ENCODE measurements at places on chromosomes 2 and 18. TPM values are rescaled to one million over a fixed set of nuclear protein-coding genes. Genes with fewer than 3 reads are reported as not detected.

DNA sequence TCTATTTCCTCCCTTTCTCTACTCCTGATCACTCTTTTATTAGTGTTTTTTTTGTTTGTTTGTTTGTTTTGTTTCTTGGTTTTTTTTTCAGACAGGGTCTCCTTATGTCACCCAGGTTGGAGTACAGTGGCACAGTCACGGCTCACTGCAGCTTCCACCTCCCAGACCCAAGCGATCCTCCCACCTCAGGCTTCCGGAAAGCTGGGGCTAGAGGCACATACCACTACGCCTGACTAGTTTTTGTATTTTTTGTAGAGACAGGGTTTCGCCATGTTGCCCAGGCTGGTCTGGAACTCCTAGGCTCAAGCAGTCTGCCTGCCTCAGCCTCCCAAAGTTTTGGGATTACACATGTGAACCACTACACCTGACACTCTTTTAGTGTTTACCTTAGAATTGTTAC lies 122.3 kb downstream of the ATL2 start:
- H3K4me3 ChIP-seq, result no peak overlapping the region
- no peaks in the 10 kb centered on the region for H3K4me1 ChIP-seq
- H3K27me3 ChIP-seq, result peaks cover 18% of the 10 kb centered on the region
- no peaks in the 10 kb centered on the region for H3K36me3 ChIP-seq
- no peak for DNase-seq
- no peak overlapping the region for H3K27ac ChIP-seq

The LCT gene
- total RNA-seq, result 0.31 TPM

DNA sequence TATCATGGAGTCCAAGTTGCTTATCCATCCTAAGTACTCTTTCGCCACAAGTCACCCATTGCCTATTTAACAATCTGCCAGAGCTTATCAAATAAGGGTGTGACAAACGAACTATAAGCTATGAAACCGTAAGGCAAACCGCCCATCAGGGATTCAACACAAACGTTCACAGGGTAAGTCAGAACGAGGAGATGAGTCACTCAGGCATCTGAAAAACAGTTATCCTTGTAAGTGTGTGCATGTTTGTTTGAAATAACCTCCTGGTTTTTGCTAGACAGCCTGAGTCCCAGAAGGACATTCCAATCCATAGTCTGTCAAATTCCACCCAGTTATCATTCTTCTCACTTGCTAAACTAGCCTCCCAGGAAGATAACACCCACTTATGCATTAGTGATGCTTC lies 299.1 kb downstream of the PAX3 start:
- H3K27ac ChIP-seq, result no peak overlapping the region
- no peaks in the 10 kb centered on the region for H3K36me3 ChIP-seq
- DNase-seq, result no peak
- no peaks in the 10 kb centered on the region for H3K4me1 ChIP-seq
- no peak overlapping the region for H3K4me3 ChIP-seq

DNA sequence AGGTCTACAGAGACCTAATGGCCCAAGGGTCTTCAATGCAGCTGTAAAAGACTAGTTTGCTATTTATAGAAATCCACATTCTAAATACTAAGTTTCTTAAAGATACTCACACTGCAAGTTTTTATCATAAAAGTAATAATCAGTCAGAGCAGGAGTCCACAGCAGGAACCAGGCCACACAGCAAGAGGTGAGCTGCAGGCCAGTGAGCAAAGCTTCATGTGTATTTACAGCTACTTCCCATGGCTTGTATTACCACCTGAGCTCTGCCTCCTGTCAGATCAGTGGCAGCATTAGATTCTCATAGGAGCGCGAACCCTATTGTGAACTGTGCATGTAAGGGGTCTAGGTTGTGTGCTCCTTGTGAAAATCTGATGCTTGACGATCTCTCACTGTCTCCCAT lies 6.7 kb upstream of the SCN9A start:
- H3K4me1 ChIP-seq, result no peaks in the 10 kb centered on the region
- no peak overlapping the region for H3K27ac ChIP-seq
- no peaks in the 10 kb centered on the region for H3K36me3 ChIP-seq
- DNase-seq, result no peak
- H3K4me3 ChIP-seq, result no peak overlapping the region
- H3K27me3 ChIP-seq, result peaks cover 7% of the 10 kb centered on the region

- H3K4me1 ChIP-seq, result no peaks in the 10 kb centered on the region
- no peak for DNase-seq
- no peak overlapping the region for H3K4me3 ChIP-seq
Measured at GRCh38 chr2:12685145-12685544, 31.6 kb upstream of the TRIB2 start.

GRCh38 chr2:83941886-83942285 lies 517.2 kb downstream of the SUCLG1 start:
- no peak overlapping the region for H3K27ac ChIP-seq
- DNase-seq, result no peak
- H3K4me3 ChIP-seq, result no peak overlapping the region
- no peaks in the 10 kb centered on the region for H3K27me3 ChIP-seq

- no peak overlapping the region for H3K27ac ChIP-seq
- no peaks in the 10 kb centered on the region for H3K36me3 ChIP-seq
- DNase-seq, result no peak
- no peak overlapping the region for H3K4me3 ChIP-seq
- no peaks in the 10 kb centered on the region for H3K4me1 ChIP-seq
Measured at GRCh38 chr18:40233931-40234616, 1721.0 kb upstream of the PIK3C3 start.

DNA sequence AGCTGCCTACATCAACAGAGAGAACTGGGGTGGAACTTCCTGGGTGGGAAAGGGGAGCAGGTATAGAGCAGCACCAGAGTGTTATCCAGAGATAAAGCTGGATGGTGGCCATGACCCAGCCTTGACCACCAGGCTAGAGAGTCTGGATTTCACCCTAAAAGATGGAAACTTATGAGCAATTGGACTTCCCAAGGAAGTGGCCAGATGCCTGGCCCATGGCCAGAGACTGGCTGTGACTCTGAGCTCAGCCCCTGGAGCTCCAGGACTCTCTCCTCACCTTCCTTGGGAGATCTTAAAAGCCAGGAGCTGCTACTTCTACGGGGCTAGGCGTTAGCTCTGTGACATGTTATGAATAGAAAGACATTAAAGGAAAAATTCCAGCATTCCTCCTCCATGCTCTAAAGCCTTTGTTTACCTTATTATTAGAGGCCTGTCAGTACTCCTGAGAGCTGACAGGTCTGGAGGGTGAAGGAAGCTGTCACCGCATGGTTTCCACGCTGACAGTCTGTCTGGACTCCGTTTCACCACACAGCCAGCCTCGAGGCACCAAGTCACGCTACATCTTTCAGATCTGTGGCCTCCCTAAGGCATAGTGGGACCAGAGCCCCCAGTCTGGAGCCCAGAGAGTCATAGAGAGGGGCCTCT lies 260.0 kb upstream of the SIX2 start:
- no peak for DNase-seq
- H3K27me3 ChIP-seq, result peaks cover 3% of the 10 kb centered on the region
- H3K4me1 ChIP-seq, result peaks cover 1% of the 10 kb centered on the region
- no peak overlapping the region for H3K4me3 ChIP-seq
- H3K27ac ChIP-seq, result no peak overlapping the region

- DNase-seq, result no peak
- no peaks in the 10 kb centered on the region for H3K36me3 ChIP-seq
Measured at GRCh38 chr18:30277676-30278075, 764.9 kb downstream of the DSC3 start.

GRCh38 chr2:109009920-109010610 lies 21.0 kb upstream of the EDAR start:
- DNase-seq, result no peak
- no peak overlapping the region for H3K4me3 ChIP-seq
- no peaks in the 10 kb centered on the region for H3K36me3 ChIP-seq
- H3K27ac ChIP-seq, result no peak overlapping the region
- peaks cover 4% of the 10 kb centered on the region for H3K4me1 ChIP-seq

GRCh38 chr2:189104934-189105333 lies 74.6 kb downstream of the COL5A2 start:
- no peak overlapping the region for H3K27ac ChIP-seq
- no peaks in the 10 kb centered on the region for H3K4me1 ChIP-seq
- no peaks in the 10 kb centered on the region for H3K27me3 ChIP-seq
- H3K36me3 ChIP-seq, result no peaks in the 10 kb centered on the region
- no peak overlapping the region for H3K4me3 ChIP-seq
- DNase-seq, result no peak

DNA sequence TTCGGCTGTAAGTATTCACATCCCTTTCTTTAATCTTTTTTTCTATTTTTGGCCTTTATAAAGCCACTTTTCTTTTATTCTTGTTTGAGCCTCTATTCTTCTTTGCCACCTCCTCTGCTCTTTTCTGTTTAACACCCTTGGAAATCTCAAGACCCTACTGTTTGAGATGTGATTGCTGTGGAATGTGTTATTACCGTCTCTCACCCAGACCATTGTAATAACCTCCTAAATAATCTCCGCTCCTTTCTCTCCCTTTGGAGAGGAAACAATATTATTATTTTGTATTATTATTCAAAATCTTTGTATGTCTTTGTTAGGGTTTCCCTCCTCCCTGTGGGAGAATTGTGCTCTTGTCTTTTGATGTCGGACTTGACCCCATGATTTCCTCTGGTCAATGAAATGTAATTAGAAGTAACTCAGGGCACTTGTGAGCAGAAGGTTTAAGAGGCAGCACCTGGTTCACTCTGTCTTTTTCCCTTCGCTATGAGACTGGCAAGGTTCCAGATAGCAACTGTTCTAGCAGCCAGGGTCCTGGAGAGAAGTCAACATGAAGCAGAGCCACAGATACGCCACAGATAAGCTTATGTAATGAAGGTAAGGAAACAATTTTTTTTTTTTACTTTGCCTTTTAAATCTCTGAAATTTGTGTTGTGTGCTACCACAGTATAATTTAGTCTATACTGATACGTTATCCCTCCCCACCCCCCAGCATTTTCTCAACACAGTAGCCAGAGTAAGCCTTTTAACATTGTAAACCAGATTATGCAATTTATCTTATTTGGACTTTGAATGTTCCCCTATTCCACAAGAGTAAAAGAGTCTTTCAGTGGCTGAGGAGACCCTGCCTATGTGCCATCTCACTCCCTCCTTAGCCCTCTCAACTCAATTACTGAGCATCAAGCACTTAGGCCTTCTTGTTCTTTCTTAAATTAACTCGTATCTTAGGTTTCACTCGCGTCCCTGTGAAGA lies 601.2 kb upstream of the ZNF804A start:
- no peak for DNase-seq
- no peaks in the 10 kb centered on the region for H3K36me3 ChIP-seq
- H3K27ac ChIP-seq, result no peak overlapping the region
- H3K27me3 ChIP-seq, result no peaks in the 10 kb centered on the region
- H3K4me1 ChIP-seq, result no peaks in the 10 kb centered on the region

DNA sequence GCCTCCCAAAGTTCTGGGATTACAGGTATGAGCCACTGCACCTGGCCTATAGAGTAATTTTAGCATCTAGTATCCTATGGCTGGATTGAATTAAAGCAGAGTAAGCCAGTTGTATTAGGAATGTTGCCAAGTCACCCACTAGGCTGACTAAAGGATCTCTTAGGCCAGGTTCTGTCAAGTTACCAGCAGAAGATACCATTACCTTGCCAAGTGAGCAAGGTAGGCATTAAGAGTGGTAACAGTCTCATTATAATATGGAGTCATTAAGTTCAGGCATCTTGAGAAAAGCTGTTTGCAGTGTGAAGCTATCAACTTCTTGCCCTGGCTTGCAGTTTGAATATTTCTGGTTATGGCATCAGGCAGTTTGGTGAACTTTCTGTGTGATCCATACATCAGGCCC lies 37.0 kb upstream of the MTCL1 start:
- H3K36me3 ChIP-seq, result no peaks in the 10 kb centered on the region
- peaks cover 5% of the 10 kb centered on the region for H3K27me3 ChIP-seq
- no peak overlapping the region for H3K27ac ChIP-seq

- H3K4me1 ChIP-seq, result no peaks in the 10 kb centered on the region
- H3K27ac ChIP-seq, result no peak overlapping the region
- no peak for DNase-seq
- no peak overlapping the region for H3K4me3 ChIP-seq
- peaks cover 2% of the 10 kb centered on the region for H3K27me3 ChIP-seq
Measured at GRCh38 chr18:9453283-9453682, 22.0 kb upstream of the RALBP1 start.

The LRRC30 gene
- not detected for total RNA-seq

DNA sequence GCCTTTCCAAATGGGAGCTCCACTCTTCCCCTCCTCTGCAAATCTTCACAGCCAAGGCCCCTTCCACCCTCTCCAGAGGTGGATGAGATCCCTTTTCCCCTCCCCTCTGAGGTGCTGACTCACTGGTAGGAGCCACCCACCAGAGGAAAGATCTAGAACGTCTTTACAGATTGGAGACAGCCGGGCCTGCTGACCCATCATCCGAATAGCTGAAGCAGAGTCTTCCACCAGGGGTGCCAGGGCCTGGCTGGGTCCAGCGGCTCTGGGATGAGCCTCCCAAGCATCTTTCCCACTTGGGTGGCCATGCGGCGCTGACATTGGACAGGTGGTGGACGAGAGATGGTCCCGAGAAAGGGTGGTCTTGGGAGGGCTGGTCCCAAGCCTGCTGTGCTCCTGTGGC lies 9.0 kb downstream of the ERFE start:
- DNase-seq, result no peak
- no peak overlapping the region for H3K27ac ChIP-seq
- H3K4me1 ChIP-seq, result no peaks in the 10 kb centered on the region
- H3K27me3 ChIP-seq, result peaks cover 11% of the 10 kb centered on the region
- H3K4me3 ChIP-seq, result no peak overlapping the region

GRCh38 chr2:10688921-10689807 lies 611 bp downstream of the NOL10 start:
- H3K27me3 ChIP-seq, result no peaks in the 10 kb centered on the region
- peaks cover 9% of the 10 kb centered on the region for H3K36me3 ChIP-seq
- peaks cover 10% of the 10 kb centered on the region for H3K4me1 ChIP-seq
- no peak for DNase-seq
- H3K4me3 ChIP-seq, result no peak overlapping the region
- no peak overlapping the region for H3K27ac ChIP-seq

GRCh38 chr2:180063494-180064092 lies 56.5 kb upstream of the CWC22 start:
- no peaks in the 10 kb centered on the region for H3K4me1 ChIP-seq
- no peaks in the 10 kb centered on the region for H3K27me3 ChIP-seq
- no peak for DNase-seq
- no peaks in the 10 kb centered on the region for H3K36me3 ChIP-seq
- H3K27ac ChIP-seq, result no peak overlapping the region
- H3K4me3 ChIP-seq, result no peak overlapping the region

GRCh38 chr18:75638776-75639471 lies 211.4 kb upstream of the SMIM21 start:
- H3K4me3 ChIP-seq, result no peak overlapping the region
- no peaks in the 10 kb centered on the region for H3K27me3 ChIP-seq
- H3K27ac ChIP-seq, result no peak overlapping the region

The FSIP2 gene
- total RNA-seq, result 0.21 TPM

The SLC8A1 gene
- 3.4 TPM for total RNA-seq

The TDRD15 gene
- not detected for total RNA-seq

The GALNT14 gene
- total RNA-seq, result 0.33 TPM

- DNase-seq, result no peak
- no peak overlapping the region for H3K27ac ChIP-seq
- no peaks in the 10 kb centered on the region for H3K36me3 ChIP-seq
- H3K27me3 ChIP-seq, result peaks cover 2% of the 10 kb centered on the region
Measured at GRCh38 chr2:108297436-108298141, 8.9 kb downstream of the SULT1C2 start.

DNA sequence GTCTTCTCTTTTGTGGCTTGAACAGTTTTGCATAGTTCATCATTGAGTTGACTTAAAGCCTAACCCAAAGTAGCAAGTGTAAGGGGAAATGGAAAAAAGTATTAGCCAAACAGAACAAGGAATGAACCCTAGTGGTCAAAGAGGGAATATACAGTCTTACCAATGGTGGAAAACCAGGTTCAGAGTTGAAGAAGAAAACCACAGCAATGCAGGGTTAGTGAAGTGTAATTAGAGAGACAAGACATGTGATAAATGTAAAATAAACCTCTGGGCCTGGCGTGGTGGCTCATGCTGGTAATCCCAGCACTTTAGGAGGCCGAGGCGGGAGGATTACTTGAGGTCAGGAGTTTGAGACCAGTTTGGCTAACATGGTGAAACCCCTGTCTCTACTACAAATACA lies 2.4 kb downstream of the TTN start:
- H3K27me3 ChIP-seq, result no peaks in the 10 kb centered on the region
- H3K27ac ChIP-seq, result no peak overlapping the region
- no peak for DNase-seq

The CMPK2 gene
- total RNA-seq, result 6.4 TPM
